ENCODE measurements at places on chromosomes 4 and X.

DNA sequence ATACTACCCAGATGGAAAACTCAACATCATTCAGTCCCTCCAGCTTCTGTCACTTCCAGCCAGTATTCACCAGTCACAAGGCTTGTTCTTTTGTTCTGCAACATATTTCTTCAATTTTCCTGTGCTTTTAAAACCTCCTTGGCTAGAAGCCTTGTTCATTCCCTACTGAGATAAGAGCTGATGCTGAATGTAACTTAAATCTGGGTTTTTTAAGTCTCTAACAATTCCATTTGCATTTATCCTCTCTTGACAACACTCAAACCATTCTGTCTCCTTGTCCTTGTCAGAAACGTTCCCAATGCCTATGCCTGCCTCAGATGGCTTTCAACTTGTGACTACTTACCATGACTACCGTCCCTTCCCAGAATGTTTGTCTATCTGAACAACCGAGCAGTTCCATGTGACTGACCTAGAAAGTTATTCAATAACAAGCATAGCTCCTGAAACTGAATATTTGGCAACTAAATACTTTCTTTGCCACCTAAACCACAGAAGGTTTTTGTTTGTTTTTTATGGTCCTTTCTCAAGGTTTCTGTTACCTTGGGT lies 682.9 kb upstream of the GALNTL6 start:
- DNase-seq, result no peak

DNA sequence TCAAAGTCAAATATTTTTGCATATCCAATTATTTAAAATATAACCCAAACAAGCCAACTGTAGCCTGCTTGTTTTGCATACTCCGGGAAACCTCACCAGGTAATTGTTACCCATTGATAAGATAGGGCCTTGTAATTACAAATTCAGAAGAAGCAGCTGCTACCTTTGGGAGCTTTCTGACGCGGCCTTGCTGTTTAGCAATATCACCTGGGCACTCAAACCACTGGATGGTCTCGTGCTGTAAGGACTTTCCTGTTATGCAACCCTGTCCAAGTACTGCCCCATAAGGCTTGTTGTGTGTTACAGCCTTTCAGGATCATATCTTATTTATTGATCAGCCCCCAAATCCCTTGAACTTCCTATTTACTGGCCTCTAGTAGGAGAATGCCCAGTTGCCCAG lies 52.1 kb downstream of the HS3ST1 start:
- DNase-seq, result no peak

DNA sequence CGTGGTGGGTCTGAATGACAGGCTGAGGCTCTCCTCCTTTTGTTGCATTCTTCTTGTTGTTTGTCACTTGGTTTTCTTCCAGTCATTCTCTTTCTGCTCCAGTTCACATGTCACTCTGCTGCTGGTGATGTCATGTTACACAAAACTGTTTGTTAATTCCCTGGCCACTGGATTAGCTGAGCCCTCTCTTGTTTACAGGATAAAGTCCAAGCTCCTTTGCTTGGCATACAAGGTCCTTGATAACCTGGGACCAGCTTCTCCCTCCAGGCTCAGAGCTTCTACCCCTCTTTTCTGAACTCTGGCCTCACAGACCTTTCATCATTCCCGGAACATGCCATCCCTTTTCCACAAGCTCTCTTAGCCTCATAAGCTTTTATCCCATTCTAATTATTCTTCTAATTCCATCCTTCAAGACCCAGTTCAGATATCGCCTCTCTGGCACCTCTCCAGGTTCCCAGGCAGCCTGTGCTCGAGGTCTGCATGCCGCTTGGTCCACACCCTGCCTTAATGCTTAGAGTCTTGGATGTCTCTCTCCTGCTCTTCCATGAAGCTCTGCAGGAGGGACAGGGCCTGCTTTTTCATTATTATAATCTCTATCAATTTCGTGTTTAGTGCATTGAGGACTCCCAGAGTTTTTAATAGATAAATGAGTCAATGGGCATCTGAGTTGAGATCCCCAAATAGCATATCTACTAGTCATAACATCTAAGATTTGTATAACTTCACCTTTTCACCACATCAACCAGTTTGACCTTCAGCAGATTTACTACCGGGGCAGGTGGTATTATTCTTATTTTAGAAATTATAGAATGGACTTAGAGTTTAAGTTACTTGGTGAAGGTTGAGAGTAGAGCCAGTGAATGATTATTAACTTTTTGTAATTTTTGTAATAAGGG lies 98.7 kb downstream of the TMEM131L start:
- DNase-seq, result no peak

GRCh38 chr4:7348946-7349900 lies 85.5 kb downstream of the PSAPL1 start:
- DNase-seq, result no peak

GRCh38 chrX:101452056-101452455 lies 33.2 kb upstream of the ARMCX4 start:
- no peak for DNase-seq

- no peak for DNase-seq
Observed at GRCh38 chrX:71660562-71661416, 6.6 kb upstream of the LOC101059915 start.

- no peak for DNase-seq
Observed at GRCh38 chr4:183195534-183195933, 96.5 kb downstream of the WWC2 start.

DNA sequence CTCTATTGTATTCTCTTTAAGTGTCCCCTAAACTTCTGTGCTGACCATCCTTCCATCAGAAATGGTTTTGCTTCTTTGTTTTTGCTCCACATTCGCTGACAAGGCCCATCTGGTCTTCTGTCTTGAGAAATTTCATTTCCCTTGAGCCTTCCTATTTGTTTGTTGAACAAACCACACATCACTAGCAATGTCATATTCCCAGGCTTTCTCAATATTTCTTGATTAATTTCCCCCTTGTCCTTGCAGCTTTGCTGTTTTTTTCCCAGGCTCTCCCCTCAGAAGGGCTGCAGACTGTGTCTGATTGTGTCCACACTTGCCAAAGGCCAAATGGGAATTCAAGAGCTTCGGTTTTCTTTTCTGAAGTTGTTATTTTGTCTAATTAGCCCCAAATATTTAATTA lies 158.9 kb downstream of the MID1IP1 start:
- DNase-seq, result no peak

DNA sequence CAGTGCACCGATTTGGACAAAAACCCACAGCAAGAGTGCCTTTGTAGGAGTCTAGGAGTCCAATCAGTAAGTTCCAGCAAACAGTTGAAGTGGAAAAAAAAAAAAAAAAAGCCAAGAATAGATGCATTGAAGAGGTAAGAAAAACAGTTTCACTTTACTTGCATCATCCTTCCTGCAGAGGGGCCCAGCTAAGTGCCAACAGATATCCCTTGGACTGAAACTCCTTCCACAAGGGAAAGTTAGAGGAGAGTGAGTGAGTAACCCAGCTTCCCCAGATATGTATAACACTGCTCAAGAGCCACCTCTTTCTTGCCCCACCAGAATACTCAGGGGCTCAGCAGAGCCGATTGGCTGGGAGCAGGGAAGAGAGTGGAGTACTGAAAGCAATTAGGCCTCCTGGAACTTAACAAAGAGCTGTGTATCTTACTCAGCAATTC lies 617.7 kb upstream of the SMIM31 start:
- DNase-seq, result no peak

DNA sequence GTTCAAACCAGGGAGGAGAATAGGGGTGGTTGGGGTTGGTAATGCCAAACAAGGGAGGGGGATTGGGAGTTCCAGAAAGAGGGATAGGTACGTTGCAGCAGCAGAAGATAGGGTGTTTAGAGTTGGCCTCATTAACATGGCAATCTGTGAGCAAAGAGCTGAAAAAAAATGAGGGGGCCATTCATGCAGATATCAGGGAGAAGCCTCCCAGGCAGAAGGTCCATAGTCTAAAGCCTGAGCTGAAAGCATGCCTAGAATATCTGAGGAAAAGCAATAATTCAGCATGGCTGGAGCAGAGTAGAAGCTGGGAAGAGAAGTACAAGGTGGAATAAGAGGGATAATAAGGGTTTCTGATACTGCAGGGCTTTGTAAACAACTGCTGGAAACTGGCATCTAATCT lies 550.9 kb upstream of the LCORL start:
- DNase-seq, result no peak

- DNase-seq, result no peak
Observed at GRCh38 chr4:33054161-33054560, 2334.0 kb downstream of the PCDH7 start.

DNA sequence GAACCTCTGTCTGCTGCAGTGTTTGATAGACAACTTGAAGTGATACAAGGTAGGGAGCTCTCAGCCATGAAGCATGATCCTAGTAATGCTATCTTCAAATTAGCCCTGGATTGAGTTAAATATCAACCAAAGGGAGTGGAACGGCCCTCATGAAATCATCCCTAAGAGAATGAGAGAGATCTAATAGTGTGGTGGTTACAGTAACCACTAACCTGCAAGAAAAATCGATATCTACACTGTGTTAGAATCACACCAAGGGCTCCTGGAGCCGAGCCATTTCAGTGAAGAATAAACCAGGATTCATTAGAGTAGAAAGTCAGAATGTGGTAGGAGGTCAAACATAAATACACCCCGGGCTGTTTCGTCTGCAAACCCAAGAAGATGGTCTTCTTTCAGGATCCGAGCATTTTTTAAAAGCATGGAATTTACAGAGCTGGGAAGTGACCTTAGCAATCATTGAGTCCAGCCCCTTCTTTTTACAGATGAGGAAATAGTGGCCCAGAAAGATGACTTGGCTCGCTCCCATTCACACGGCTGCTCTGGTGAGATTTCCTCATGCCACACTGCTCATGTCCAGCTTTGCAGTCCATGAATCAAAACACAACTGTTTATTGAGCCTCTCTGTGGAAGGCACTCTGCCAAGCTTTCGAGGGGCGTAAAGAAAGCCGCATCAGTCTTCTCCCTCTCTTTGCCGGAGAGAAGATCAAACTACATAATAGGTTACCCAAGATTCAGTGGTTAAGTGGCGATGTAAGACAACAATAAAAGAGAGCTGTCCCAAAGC lies 5.5 kb upstream of the DCTD start:
- no peak for DNase-seq

- no peak for DNase-seq
Observed at GRCh38 chr4:158786955-158787354, 18.1 kb downstream of the FNIP2 start.

DNA sequence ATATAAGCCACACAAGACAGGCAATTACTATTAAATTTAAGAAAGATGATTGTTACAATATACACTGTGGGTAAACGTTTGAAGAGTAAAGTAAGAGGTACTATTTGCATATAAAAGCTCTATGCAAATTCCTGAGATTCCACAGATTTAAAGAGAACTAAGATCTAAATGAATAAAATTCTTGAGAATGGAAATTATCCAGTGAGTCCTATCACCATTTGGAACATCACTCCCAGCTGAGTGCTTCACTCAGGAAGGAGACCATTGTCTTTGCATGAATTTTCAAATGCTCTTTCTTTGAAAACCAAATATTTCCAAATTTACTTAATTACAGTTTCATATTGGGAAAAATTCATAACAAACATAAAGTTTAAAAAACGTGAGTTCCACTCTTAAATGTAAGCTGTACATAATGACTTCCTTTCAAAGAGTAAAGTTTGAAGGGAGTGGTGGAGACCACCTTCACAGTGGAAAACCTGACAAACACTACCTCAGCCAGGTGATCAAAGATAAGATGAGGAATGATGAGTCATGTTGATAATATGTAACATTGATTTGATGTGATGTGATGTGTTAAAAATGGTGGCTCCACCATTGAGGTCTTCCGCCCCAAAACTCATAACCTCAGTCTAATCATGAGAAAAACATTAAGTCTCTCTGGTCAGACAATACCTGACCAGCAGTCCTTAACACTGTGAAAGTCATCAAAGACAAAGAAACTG lies 159.9 kb downstream of the BANK1 start:
- DNase-seq, result no peak

- no peak for DNase-seq
Observed at GRCh38 chr4:117893207-117893606, 141.1 kb upstream of the NDST3 start.

DNA sequence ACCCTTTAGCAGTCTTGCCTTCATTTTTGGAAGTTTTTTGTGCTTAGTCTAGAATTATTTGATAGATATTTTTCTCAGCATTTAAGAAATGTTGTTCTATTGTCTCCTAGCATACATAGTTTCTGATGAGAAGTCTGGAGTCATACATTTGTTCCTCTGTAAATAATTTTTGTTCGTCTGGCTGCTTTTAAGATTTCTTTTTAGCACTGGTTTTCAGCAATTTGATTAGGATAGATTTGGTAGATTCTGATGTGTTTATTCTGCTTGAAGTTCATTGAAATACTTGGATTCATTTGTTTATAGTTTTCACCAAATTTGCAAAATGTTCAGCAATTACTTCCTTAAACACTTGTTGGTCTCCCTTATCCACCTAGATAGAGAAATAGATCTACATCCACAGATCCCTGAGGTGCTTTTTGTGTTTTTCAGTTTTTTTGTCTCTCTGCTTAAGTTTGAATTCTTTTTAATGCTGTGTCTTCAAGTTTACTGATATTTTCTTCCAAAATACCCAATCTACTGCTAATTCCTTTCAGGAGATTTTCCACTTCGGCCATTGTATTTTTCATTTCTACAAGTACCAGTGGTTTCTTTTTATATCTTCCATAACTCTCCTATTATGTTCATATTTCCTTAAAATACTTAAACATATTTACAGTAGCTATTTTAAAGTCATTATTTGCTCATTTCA lies 64.9 kb downstream of the ABLIM2 start:
- DNase-seq, result no peak

DNA sequence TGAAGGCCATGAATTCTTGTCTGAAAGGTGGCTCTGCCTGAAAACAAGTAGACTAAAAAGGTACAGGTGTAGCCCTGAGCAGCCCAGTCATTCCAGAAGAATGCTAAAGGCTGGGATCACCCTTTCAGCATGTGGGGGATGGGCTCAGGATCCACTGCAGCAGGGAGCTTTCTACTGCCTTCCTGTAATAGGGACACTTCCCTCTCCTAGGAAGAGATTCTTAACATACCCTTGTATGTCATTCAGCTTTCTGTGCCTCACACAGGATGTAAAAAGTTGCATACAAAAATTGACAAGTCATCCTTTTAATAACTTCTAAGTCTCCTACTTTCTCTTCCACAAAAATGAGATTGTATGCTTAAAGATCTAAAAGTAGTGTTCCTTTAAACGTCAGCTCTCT lies 123.3 kb downstream of the ZNF518B start:
- DNase-seq, result no peak

DNA sequence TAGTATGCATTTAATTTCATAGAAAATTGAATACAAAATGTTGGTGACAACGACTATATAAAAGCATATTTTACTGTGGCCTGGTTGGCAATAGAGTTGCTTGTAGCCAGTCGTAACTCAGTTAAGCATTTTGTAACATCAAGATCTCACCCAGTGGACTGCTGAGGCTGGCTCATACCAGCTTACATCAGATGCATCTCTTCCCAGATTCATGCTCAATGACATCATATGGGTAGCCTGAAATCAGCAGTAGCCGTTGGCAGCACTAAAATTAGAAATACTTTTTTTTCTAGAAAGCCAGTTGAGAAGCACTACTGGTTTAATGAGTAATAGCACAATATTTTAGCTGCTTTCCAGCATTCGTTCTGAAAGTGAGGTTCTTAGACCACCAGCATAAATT lies 341.2 kb downstream of the TECRL start:
- no peak for DNase-seq

GRCh38 chr4:73615613-73616012 lies 4.6 kb downstream of the RASSF6 start:
- no peak for DNase-seq
